Amniotic stem cell (primary cell): ENCODE measurements at places on chromosomes 13 and 19.

DNA sequence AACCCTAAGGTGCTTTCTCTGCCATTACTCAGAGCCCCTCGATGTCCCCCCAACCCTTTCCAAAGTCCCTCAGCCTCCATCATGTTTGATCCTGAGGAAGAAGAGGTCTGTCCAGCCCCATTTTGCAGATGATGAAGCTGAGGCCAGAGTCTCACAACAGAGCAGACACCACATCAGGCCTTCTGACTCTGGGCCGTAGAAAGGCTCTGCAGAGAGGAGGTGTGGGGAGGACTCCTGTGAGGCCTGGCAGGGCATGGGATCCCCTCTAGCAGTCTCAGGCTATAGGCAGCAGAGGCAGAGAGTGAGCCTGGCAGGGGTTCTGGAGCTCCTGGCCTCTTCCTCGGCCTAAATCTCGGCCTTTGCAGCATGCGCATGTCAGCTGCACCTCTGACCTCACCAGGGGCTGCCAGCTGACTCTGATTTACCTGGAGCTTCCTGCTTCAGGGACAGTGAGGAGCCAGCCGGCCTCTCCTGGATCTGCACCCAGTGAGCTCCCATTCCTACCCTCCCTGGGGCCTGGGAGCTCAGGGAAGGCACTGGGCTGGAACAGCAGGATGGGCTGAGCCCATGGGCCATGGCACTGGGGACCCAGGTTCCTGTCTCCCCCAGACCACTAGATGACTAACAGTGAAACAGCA is 41.7 kb upstream of the VSTM2B start:
- DNase-seq = no peak

DNA sequence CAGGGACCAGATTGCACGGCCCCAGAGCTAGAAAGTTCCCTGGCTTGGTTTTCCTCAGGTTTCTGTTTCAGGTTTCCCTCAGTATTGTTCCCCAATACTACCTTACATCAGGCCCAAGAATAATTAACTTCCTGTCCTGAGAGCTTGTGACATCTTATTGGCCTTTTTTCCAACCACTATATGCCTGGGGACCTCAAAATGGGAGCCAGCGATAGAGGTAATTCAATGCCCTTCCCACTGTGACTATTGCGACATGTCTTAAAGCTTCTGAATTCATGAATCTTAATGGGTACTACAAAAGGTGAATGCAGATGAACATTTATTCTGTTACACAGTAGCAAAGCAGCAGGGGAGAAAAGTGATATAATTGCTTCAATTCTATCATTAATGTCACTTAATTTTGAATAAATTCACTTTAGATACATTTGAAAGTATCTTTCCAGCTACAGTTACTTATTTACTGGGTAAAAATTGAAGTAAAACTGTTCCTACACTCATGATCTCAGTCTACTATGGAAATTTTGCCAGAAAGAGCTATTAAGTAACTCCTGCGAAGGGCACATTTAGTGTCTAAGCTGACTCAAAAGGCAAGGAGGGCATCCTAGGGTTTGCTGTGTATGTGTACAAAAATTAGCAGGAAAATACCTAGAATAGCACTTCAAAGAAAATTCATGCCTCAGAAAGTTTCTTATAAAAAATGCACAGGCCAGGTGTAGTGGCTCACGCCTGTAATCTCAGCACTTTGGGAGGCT is 4.1 kb downstream of the CRYL1 start:
- DNase-seq = no peak

- no peak for DNase-seq
These were observed 18.9 kb downstream of the ADGRE3 start for GRCh38 chr19:14655726-14656125.

GRCh38 chr19:17855280-17856152 is 4.2 kb upstream of the RPL18A start:
- no peak for DNase-seq

GRCh38 chr13:112561478-112561877 is 26.5 kb downstream of the TUBGCP3 start:
- no peak for DNase-seq

GRCh38 chr19:44735011-44735410 is 13.5 kb upstream of the BCL3 start:
- no peak for DNase-seq
